ENCODE measurements at places on chromosomes 12 and 14.

- no peak for DNase-seq
These were observed 53.5 kb downstream of the CCDC85C start for GRCh38 chr14:99550387-99550992.

DNA sequence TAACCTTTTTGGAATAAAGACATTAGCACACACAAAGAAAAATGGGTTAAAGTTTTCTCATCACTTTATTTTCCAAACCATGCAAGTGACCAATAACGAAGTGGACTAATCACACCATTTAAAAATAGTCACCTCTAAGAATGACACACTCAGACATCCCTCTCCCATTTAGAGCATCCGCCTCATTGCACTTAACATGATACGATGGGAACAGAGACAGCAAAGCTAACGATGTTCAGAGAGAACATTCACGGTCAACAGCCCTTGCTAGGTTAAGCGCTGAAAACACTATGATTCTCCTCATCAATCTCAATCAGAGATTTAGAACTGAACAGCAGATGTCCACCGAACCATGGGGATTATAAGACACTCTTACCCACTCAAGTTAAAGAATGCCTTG lies 35.8 kb downstream of the NIN start:
- DNase-seq, result no peak

GRCh38 chr12:66321435-66321834 lies 19.1 kb downstream of the HELB start:
- DNase-seq, result no peak

- no peak for DNase-seq
These were observed 42.1 kb downstream of the NFKBIA start for GRCh38 chr14:35362450-35362849.

GRCh38 chr14:72828604-72829003 lies 65.3 kb downstream of the DPF3 start:
- no peak for DNase-seq

DNA sequence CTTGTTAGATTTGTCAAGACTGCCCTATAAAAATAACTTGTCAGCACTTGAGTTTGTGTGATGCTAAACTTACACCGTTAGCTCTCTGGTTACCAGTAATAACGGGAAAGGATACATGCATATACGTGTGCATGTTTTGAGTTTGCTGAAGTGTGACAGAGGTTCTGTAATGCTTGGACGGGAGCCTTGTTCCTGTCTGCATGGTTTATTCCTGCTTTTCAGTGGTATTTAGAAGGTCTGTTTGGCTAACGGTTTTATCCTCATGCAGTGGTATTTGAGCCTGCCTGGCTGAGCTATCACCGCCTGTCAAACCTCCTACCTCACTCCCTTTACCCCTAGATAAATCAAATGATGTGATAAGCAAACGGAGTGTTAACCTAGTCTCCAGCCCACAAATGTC lies 305.6 kb downstream of the GALC start:
- DNase-seq, result peak; percentile 47

DNA sequence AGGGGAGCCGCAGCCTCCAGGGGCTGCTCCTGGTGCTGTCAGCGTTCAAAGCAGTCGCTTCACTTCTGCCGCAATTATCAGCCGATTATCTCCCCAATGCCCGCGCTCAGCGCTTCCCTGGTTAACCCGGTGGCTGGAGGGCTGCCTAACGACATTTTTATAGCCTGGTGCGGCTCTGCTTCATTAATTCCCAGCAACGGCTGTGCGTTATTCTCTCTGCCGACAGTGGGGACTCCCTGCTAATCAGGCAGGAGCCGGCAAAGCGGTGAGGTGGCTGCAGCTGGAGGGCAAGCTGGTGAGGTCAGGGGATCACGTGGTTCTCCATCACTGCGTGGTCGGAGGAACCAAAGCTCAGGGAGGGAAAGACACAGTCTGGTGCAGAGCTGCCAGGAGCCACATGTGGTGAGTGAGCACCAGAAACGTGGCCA lies 62.9 kb downstream of the GLRX5 start:
- DNase-seq, result peak; percentile 38

- no peak for DNase-seq
These were observed 24.1 kb upstream of the SYCP3 start for GRCh38 chr12:101763246-101763931.
